CD4-positive, alpha-beta T cell treated with Interleukin-10 for 1 hour (primary cell): ENCODE measurements at places on chromosomes 4 and X.

GRCh38 chrX:119062750-119063374 lies 9.9 kb upstream of the CT47C1 start:
- no peak for DNase-seq

- no peak for DNase-seq
Observed at GRCh38 chr4:139873111-139873860, 207.7 kb downstream of the MGST2 start.

- no peak for DNase-seq
Observed at GRCh38 chr4:147821555-147821954, 89.7 kb downstream of the ARHGAP10 start.

DNA sequence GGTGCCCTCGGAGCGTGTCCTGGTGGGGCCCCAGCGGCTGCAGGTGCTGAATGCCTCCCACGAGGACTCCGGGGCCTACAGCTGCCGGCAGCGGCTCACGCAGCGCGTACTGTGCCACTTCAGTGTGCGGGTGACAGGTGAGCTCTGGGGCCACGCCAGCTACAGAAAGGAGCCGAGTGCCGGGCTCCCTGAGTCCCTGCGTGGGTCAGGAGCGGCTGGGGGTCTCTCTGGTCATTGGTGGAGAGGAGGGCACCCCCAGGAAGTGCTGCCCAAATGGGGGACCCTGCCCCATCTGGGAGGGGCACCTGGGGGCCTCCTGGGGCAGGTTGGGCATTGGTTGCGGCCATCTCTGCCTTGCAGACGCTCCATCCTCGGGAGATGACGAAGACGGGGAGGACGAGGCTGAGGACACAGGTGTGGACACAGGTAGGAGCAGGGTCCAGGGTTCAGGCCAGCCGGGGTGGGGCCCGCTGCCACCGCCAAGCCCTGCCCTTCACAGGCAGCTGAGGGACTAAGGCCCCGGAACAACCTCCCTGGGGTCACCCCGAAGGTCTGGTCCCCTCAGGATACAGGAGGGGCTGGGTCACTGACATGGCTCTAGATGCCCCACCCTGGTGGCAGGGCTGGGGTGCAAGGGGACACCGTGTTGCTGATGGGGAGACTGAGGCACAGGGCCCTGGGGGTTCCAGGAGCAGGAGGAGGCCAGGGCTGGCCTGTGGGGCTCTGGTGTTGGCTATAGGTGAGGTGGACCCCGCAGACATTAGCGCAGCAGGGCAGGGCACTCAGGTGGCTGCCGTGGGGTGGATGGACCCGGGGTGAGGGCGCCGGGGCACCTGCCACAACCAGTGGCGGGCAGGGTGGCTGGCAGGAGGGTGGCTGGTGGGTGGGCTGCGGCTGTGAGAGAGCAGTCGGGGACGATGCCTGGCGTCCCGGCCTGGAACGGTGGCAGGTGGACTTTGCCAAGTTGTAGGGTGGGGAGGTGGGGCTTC lies 6.6 kb downstream of the FGFR3 start:
- no peak for DNase-seq

DNA sequence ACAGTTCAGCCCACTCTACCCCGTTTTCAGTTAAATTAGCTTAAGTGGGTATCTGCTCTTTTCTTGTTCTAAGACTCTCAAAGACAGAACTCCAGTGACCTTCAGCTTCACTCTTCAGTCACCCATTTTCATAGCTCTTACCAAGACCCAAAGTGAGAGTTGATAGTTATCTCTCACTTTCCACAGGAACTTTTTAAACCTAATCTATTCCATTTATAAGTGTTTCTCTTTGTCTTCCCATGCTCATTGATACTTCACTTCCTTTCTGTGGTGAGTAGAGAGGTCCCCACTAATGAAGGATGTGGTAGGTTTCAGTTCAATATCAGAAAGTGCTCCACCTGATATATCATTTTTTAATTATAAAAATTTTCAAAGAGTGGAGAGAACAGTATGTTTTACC lies 33.4 kb downstream of the COX18 start:
- DNase-seq: no peak

GRCh38 chr4:1183985-1184773 lies 11.8 kb upstream of the SPON2 start:
- peak; percentile 44 for DNase-seq

- DNase-seq: no peak
Observed at GRCh38 chr4:184331268-184331995, 113.8 kb upstream of the ENPP6 start.

DNA sequence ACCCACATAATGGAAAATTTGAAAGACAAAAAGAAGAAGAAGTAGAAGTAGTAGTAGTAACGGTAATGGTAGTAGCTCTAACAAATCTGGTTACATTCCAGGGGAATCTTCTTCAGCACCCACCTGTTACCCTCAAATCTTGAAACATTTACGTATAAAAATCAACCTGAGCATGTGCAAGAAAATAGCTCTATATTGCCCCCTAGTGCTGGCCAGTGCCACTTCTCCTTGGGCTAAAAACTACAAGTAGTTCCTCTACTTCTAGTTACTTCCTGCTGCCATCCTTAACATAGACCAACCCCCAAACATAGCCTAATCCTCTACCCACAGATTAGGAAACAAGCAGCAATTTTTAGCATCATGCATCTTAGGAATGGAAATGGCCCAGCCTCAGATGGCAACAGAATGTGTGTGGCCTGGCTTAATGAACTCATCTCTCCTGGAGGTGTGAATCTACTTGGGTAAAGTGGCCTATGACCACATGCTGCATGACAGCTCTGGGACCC lies 3.1 kb downstream of the PDGFC start:
- DNase-seq: peak; percentile 19

DNA sequence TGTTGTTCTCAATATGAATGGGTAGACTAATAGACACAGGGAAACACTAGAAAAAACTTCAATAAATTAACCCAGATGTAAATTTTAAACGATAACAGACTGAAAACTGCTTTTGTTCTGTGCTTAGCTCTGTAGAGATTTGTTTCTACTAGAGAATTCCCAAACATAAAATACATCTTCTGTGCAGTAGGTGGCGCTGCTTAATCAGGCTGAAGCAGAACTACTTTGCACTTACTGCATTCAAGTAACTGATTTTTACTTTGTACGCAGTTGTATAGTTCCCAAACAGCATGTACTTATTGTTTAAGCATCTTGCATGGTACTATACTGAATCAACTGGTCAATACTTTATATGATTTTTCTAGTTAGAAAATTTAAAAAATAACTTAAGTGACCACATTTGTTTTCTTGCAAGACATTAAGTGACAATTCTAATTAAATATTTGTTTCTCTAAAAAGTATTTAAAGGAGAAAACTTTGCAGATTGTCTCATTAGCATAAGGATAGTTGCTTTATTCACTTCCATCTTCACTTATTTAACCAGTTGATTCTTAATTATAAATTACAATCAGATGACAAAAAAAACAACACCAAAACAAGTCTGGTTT lies 490.6 kb downstream of the IL15 start:
- DNase-seq: peak; percentile 77

DNA sequence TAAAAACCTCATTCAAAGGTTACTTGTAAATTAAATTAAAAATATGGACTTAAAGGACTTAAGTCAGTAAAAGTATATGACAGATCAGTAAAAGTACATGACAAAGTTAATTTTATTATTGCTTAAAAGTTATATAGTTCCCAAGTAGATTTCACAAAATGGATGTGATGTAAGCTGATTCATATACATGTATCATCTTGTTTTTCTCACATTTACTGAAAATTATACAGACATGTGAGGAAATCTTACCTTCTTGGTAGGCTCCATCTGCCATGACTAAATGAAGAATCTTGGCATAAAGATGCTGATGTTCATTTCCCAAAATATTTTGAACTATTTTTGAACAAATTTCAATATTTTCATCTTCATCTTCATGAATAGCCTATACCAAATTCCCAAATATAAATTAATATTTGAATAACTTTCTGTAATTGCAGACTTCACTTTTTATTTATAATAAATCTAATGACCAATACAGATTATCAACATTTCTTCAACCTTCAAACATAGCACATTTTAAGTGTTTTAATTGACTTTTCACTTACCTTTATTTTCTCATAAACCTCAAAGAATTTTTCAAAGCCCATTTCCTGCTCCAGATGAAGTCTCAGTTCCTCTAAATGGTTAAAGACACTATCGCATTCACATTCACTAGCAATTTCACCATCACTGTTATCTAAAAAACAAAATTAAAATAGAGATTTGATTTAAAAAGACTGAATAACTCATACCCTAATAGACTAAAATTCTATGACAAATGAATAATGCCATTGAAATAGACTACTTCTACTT lies 129.4 kb upstream of the SH3RF1 start:
- DNase-seq: no peak

DNA sequence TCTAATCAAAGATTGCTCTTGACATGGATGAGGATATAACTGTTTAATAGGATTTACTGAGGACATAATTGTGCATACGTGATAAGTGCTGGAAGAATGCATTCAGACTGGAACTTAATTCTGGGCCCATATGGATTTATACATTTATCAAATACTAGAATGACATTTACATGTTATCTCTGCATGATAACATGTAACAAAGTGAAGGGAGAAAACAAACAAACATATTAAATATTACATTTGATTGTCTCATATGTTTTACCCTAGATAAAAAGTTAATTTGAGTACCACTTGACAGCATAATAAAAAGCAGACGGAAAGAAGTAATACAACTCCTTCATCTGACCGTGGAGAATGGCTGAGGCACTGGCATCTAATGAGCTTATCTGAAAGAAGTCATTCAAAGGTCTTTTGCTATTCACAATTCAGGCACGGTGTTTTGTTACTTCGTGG lies 297.8 kb downstream of the PPP3CA start:
- no peak for DNase-seq

DNA sequence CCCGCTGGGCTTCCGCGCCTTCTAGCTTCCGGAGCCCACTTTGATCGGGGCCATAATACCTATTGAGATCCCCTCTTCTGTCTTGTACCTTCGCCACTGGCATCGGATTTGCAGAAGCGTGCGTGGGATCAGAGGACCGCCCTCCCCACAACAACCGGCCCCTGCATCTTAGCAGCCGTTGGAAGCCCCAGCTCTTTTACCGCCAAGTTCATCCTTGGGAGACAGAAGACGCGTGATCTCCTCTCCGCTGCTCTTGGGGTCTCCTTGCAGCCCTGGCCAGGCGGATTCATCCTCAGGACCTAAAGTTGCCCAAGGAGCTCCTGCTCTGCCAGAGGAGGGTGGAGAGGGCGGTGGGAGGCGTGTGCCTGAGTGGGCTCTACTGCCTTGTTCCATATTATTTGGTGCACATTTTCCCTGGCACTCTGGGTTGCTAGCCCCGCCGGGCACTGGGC lies 1.6 kb downstream of the SLIT2 start:
- DNase-seq: no peak

GRCh38 chr4:57220172-57220571 lies 110.0 kb upstream of the IGFBP7 start:
- DNase-seq: no peak

- no peak for DNase-seq
Observed at GRCh38 chr4:46254788-46255187, 130.9 kb upstream of the GABRG1 start.

DNA sequence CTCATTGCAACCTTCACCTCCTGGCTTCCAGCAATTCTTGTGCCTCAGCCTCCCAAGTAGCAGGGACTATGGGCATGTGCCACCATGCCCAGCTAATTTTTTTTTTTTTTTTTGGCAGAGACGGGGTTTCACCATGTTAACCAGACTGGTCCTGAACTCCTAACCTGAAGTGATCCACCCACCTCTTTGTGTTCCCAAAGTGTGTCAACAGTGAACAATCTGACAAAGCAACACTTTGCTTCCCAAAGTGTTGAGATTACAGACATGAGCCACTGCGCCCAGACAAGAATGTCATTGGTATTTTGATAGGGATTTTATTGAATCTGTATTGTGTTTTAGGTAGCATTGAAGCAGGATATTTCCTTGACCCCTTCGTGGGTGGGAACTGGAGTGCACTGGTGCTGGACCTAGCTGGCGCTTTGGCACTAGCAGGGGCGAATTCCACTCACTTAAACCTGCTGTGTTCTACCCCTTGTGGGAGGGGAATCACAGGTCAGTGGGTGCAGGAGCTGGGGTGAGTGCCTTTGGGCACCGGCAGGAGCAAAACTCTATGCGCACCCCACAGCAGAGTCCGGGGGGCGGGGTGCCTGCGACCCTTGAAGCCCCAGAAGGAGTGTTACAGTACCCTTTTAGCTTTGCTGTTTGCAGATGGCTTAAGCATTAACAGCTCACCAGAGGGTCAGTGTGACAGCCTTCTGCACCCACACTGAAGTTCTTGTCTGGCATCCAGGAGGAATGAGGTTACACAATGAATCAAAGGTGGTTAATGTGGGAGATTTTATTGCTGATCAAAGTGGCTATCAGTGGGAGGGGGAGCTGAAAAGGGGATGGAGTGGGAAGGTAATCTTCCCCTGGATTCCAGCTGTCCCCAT lies 21.9 kb downstream of the KLF8 start:
- no peak for DNase-seq

- DNase-seq: no peak
Observed at GRCh38 chr4:52612341-52612740, 46.8 kb downstream of the USP46 start.

- no peak for DNase-seq
Observed at GRCh38 chr4:76894537-76895255, 3.2 kb downstream of the SOWAHB start.

DNA sequence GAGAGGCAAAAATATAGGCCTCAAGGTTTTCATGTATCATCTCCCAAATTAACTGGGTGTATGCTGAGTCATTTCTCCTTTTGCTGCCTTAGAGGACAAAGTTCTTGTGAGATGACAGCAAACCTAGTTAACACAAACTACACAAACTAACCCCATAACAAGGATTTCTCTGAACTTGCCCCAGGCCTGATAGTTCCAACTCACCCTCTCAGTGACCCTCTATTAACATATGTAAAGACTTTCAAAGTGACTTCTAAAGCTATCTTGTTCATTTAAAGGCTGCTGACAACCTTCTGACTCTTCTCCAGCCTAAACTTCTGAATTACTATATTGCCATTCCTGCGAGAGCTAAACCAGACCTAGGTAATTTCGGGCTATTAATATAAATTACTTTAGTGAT lies 43.2 kb upstream of the CCDC149 start:
- no peak for DNase-seq

DNA sequence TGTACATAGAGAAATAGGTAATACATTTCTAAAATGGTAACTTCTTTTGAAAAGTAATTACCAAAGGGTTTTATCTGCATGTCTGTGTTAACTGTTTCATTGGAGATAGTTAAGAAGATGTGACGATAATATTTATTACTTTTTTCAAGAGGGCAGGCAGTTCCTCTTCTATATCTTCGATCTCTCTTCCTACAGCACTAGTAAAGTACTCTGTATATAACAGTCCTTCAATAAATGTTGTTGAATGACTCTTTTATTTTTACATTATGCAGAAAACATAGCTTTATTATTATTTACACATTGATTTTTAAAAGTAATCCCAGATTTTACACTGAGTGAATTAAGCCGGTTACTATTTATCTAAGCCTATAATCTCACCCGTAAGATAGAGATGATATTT lies 51.8 kb downstream of the TMPRSS11E start:
- DNase-seq: no peak

GRCh38 chrX:133414406-133415275 lies 648 bp downstream of the GPC4 start:
- no peak for DNase-seq
